Keratinocyte (primary cell): ENCODE measurements at places on chromosomes 13 and 19. TPM values are rescaled to one million over a fixed set of nuclear protein-coding genes. Genes with fewer than 3 reads are reported as not detected.

GRCh38 chr13:25372284-25373081, 709 bp downstream of the ATP8A2 start:
- DNase-seq = no peak

GRCh38 chr19:49497047-49497788, 984 bp downstream of the RPS11 start:
- DNase-seq = no peak

- no peak for DNase-seq
Measured at GRCh38 chr19:35291259-35291658, 702 bp upstream of the MAG start.

Gene LDLR
- polyA plus RNA-seq = 182 to 325 TPM (median 241 TPM) in 3 replicates

Gene RGCC
- 0.56 to 2.3 TPM (median 1.5 TPM) in 3 replicates for polyA plus RNA-seq

GRCh38 chr13:46170268-46170667, 11.7 kb downstream of the LCP1 start:
- no peak for DNase-seq

DNA sequence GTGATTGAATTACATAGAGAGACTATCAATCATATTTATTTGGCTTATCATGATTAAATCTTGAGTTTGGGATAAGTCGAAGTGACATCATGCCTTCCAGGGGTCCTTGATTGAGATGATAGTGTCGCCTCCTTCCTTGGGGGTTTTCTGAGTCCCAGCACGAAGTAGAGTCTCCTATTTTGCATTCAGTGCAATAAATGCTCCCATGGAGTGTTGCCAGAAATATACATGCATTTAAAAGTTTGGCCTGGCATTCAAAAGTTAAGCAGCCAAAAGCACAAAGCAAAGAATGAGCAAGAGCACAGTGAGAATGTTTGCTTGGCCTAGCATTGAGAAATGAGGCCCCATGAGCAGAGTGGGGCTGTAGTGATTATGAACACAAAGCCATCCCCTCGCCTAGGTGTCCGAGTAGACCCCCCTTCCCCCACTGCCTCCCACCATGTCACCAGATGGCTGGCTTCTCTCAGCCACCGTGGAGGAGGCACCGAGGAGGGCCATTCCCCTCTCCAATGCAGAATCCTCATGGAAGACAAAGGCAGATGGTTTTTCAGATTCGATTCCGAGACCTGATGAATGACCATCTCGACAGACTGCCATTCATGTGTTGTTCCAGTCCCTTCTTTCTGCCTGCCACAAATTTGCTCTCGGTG, 58.8 kb upstream of the UBL3 start:
- no peak for DNase-seq

Gene ALOX5AP
- polyA plus RNA-seq = 0.31 to 0.98 TPM (median 0.62 TPM) in 3 replicates

DNA sequence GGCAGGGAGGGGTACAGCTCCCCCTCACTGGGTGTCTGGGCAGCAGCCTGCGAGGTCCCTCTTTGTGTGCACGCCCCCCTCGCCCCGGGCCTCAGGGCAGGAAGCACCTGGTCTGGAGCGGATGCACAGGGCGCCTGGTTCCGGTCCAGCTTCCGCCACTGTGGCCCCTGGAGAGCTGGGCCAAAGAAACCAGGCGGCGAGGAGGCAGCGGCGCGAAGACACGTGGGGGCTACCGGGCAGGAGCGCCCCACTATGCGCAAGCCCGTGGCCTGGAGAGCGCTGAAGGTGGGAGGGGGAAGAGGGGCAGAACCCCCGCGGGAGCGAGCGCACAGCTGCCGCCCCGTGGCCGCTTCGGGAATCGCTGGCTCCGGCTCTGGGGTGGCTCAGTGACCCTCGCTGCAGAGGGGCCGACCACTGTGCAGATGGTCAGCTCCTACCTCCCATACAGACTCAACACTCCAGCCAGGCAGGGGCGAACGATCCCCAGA, 1.7 kb upstream of the LYL1 start:
- no peak for DNase-seq

Gene ZNF846
- 3.5 to 8.9 TPM (median 8.0 TPM) in 3 replicates for polyA plus RNA-seq

DNA sequence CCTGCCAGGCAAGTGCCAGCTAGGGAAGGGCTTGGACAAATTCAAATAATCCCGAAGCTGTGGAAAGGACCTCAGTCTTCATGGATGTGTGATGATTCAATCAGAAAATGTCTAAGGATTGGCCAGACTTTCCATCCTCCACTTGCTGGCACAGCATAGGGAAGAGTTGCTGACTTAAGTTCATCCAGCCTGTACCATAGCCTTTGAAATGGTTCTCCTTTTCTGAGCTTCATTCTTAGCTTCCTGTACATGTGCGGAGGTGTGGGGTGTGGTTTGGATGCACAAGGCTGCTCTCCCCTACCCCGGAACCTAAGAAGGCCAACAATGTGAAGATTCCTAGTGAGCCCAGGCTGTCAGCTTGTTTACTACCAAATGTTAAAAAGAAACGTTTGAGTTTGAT, 959 bp upstream of the IGFL3 start:
- no peak for DNase-seq

DNA sequence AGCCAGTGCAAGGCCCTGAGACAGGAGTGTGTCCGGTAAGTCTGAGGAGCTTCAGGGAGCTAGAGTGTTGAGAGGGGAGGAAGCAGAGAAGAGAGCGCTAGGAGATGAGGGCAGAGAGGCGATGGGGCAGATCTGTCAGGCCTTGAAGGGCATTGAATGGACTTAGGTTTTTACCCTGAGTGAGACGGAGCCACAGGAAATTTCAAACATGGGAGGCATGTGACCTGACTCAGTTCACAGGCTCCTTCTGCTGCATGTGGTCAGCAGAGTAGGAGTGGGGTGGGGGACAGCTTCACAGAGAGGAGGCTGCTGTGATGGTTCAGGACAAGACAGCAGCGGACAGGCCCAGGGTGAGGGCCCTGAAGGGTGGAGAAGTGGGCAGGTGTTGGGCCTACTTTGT, 2.5 kb upstream of the FAM98C start:
- DNase-seq = no peak

Gene DMPK
- 7.0 to 12.8 TPM (median 8.1 TPM) in 3 replicates for polyA plus RNA-seq

- no peak for DNase-seq
Measured at GRCh38 chr19:4278419-4279266, at the start of gene SHD. Gene SHD, plus strand, starts transcription at chr19:4279266. Its CDS starts 798 bp downstream, at chr19:4280064.

DNA sequence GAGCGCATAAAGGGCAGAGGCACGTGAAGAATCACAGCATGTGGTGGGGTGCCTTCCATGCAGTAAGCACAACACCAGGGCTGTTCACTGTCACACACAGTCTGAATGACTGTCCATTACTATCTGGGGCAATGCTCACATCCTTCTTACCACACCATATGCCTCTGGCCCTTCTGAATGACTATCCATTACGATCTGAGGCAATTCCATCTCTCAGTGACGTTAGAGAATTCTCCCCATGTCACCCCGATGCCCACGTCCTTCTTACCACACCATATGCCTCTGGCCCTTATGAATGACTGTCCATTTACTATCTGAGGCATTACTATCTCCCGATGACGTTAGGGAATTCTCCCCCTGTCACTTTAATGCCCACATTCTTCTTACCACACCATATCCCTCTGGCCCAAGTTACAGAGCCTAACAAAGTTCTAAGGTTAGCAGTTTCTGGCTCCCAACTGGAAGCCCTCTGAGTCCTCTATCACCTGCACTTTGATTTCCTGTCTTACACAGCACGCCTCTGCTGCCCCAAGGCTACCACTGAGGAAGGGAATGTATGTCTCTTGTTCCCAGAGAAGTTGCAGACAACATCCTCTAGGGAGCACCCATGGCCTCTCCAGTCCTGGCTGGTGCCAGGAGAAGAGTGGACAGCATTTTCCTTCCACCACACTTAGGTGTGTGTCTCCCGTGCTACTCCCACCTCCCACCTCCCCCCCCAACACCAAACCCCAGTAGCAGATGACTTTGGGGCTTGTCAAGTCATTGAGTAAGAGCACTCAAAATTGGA, 154.8 kb downstream of the COG6 start:
- no peak for DNase-seq

Gene ZNF524
- polyA plus RNA-seq = 2.6 to 6.9 TPM (median 3.1 TPM) in 3 replicates

GRCh38 chr13:52983836-52984235, 44.8 kb upstream of the OLFM4 start:
- no peak for DNase-seq

DNA sequence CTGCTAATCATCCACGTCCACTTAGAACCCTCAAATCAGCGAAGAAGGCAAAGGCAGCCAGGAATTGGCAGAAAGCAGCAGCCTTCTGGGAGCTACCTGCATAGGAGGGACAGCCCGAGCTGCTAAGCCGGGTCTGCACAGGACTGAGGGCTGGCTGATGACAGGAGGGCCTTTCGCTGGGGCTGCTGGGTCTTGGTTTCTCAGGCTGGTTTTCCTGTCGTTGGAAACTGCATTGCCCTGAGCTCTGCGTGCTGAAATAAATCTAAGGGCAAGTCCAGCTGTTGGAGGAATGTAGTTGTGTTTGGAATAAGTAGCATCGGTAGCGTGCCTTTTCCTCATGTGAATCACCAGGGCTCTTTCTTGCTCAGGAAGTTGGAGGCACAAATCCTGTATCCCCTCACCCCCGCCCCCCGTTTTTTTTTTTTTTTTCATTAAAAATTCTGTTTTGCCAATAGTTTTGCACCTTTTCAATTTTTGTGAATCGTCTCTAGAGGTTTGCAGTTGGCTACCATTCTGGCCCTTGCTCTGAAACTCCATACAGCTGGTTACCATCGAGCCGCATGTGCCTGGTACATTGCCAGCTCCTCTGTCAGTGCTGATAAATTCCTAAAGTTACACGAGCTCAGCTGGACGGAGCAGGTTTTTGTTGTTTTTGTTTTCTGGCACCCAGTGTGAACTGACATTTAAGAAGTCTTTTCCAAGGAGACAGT, 193.9 kb upstream of the RNF113B start:
- DNase-seq = no peak

DNA sequence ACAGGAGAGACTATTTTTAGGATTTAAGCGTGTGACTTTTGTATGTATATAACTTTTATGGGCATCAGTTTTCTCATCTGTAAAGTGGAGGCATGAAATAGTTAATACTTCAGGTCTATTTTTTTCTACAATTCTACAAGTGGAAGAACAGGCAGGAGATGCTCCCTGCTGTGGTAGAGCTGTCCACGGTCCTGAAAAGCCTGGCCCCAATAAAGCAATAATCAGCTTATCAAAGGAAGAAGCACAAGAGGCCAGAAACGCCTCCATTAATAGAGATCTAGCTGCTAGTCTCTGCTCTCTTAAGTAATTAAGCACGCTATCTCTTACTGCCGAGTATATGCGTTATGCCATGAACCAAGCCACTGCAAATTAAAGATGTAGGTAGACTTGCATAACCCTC, 28.0 kb upstream of the WASF3 start:
- no peak for DNase-seq

Gene JUNB
- 34.9 to 85.1 TPM (median 40.8 TPM) in 3 replicates for polyA plus RNA-seq

DNA sequence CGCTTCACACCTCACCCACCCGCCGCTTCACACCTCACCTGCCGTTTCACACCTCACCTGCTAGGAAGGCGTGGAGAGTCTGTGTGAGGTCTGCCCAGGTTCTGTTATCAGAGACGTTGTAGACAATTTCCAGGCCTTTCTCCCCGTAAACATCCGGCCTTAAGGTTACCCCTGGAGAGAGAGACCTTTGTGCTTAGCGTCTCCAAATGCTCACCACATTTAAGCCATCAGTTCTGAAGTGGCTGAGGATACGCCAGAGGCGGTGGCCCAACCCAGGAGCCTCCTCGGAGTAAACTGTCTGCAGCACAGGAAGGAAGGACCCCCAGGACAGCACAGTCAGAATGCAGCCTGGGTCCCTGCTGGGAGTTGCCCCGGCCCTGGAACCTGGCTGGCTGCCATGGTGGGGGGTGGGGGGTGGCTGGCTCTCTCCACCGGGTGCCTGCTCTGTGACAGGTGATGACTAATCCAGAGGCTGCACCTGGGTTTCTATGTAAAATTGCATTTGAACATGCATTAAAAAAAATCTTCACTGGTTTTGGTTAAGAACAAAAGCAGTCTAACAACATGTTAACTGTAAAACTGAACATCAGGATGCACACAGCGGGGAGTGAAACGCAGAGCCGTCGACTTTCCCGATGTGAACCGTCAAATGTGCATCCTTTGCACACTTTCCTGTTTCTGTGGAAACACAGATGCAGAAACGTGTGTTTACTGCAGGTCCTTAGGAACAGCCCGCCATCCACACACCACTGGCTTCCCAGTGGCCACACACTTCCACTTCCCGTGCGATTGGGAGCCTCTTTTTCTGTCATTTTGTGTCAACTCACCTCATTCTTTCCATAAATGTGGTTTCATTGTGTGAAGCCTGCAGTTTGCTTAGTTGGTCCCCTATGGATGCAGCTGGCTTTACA, 4.5 kb downstream of the ATP4B start:
- no peak for DNase-seq

DNA sequence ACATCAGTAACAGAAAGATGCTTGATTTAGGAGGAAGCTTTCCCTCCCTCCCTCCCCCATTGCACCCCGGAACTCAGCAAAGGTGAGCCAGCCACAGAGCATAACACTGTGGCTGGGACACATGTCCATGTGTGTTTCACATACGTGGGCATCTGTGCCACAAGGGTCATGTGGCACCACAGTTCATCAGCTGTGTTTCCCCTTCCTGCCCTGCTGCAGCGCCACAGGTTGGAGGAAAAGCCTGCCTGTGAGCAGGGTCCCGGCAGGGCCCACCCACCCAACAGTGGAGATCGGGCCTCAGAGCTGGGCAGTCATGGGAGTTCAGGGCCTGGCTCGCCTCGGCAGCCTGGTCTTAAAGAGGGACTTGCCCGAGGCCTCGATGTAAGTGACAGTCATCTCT, 2.8 kb downstream of the ACP5 start:
- no peak for DNase-seq

DNA sequence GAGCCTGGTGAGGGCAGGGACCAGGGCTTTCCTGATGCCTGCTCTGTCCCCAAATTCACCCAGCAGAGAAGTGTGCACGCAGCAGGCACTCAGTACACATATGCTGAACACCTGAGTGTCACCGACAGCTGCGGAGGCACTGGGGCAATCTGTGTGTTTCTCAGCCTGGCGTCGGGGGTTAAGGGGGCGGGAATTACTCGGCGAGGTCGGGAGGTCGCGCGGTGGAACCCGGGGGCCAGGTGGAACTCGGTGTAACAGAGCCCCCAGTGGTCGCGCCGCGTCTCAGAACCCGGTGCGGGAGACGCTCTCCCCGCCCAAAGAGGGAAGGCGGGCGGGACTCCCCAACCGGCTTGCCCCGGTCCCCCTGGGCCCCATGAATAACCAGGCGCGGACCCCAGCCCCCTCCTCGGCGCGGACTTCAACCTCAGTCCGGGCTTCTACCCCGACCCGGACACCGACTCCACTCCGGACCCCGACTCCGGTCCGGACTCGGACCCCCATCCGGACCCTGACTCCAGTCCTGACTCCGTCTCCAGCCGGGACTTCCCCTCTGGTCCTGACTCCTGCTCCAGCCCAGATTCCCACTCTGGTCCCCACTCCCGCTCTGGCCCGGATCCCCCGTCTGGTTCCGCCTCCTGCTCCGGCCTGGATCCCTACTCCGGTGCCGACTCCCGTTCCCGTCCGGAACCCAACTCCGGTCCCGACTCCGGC, at the start of gene SELENOV:
TSS of gene SELENOV (plus strand) at position 300 of the 711 bp plus-strand sequence. CDS start at position 374, 74 bp downstream.
- DNase-seq = no peak

Gene MISP
- 17.5 to 25.4 TPM (median 25.0 TPM) in 3 replicates for polyA plus RNA-seq

GRCh38 chr19:5292822-5293611, 47.6 kb downstream of the PTPRS start:
- DNase-seq = no peak

Gene ZNF211
- polyA plus RNA-seq = 9.4 to 19.5 TPM (median 15.5 TPM) in 3 replicates

Gene ZNF121
- polyA plus RNA-seq = 8.9 to 20.3 TPM (median 17.7 TPM) in 3 replicates
